ENCODE measurements at places on chromosomes 1 and 21.

DNA sequence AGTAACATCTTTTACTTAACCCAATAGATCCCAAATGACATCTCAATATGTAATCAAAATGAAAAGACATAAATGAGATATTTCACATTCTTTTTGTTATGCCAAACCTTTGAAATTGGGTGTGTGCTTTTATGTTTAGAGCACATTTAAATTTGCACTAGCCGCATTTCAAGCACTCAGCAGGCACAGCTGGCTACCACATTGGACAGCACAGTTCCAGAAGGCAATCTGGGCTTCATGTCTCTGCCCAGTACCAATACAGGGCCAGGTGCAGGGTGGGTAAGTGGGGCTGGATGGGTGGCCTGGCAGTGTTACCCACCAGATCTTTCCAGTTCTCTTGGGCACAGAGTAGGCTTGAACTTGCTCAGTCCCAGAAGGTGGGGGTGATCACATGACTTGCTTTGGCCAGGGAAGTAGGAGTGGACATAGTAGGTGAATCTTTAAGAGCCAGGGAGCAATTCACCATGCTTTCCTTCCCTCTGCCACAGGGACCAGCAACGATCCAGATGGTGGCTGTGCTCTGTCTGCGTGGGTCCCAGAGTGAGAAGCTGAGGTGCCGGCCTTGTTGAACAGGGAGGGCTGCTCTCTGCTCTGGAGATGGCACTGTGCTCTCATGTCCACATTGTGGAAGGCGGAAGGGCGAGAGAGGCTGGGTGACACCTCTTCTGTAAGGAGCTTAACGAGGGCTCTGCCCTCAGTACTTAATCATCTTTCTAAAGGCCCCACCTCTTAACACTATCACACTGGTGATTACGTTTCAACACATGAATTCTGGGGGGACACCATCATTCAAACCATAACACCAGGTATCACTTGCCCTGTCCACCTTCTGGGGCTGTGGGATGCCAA lies 261.4 kb downstream of the GRIK3 start:
- no peak for DNase-seq

GRCh38 chr1:56333461-56333860 lies 245.9 kb downstream of the PLPP3 start:
- DNase-seq: no peak

GRCh38 chr1:15786581-15786980 lies 20.9 kb downstream of the UQCRHL start:
- DNase-seq: no peak

- no peak for DNase-seq
Measured at GRCh38 chr1:244341455-244342450, 110.0 kb downstream of the ADSS2 start.

DNA sequence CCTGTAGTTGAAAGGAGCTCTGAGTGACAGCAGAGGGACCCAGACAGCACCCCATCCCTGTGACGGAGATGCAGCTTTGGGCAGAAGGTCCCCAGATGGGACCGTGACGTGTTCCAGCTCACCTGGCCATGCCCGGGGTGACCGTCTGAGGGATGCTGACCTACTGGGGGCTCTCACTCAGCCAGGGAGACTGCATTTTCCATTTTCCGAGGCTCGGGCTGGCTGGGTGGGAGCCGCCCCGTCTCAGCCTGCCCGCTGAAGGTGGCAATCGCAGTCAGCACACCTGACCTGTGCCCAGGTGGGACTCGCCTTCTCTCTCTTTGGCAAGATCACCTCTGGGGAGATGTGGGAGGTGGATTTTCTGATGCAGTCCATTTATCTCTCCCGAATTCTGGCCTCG lies 127.2 kb downstream of the AJAP1 start:
- no peak for DNase-seq
